Fibroblast of lung (primary cell): ENCODE measurements at places on chromosomes 13 and 19.

GRCh38 chr19:3466635-3467034, 13.7 kb downstream of the SMIM24 start:
- peak; percentile 18 for DNase-seq

DNA sequence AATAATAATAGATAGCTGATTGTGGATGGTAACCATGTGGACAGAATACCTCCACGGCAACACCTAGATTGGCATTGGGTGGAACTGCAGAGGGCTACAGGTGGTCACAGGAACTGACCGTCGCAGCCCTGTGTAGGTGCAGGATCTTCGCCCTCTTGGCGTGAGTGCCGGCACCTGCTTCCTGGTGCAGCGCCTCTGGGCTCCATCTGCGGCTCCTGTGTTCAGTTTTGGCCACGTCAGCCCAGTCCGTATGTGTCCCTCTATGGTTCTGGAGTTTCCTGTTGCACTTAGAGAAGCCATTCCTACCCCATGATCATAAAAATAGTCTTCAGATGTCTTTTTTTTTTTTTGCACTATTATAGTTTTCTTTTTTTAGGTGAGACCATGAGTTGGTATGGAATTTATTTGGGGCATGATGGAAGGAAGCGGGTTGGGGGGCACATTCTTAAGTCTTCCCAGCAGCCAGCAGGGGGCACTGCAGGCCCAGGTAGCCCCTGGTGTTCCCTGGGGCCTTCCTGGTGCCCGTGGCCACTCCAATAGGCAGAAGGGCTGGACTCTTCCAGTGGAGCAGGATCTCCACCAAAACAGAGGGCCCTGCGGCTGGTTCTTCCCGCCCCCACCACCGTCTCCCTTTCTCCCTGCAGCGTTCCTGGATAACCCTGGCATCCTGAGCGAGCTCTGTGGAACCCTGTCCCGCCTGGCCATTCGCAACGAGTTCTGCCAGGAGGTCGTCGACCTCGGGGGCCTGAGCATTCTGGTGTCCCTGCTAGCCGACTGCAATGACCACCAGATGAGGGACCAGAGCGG, 10.1 kb upstream of the SLC25A42 start:
- DNase-seq: no peak

DNA sequence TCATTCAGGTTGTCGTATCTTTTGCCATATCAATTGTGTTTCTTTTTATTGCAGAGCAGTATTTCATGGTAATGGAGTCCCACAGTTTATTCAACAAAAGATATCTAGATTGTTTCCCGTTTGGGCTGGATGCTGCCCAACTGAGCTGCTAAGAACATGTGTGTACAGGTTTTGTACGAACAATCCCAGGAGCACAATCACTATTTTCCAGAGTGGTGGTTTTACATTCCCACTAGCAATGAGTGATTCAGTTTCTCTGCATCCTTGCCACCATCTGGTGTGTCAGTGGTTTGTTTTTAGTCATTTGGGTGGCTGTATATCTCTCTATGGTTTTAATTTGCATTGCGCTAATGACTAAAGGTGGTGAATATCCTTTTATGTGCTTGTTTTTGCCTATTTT, 52.7 kb upstream of the ZDHHC20 start:
- DNase-seq: peak; percentile 89

- no peak for DNase-seq
Observed at GRCh38 chr19:48714759-48715675, 4.5 kb downstream of the MAMSTR start.

DNA sequence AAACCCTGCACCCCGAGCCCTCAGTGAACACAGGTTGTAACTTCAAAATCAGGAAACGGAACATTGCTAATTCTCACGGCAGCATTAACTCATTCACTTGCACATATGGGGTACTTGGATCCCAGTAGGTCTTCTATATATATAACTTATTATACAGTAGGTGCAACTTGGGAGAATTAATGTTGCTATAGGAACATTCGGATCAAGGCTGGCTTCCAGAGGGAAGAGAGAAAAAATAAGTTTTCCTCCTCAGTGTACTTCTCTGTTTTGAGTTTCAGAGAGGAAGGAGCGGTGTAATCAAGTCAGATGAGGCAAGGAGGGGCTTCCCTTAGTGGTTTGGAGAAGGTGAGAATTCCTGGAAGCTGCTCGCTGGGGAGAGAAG, 90.9 kb upstream of the ZNF507 start:
- DNase-seq: no peak

- no peak for DNase-seq
Observed at GRCh38 chr13:19817510-19818158, 34.9 kb upstream of the PSPC1 start.

GRCh38 chr13:90382425-90382824, 965.1 kb upstream of the MIR17HG start:
- DNase-seq: no peak
